ENCODE measurements at places on chromosomes 11 and 22. TPM values are rescaled to one million over a fixed set of nuclear protein-coding genes. Genes with fewer than 3 reads are reported as not detected.

Gene GAS2
- 2.3 TPM for total RNA-seq

Gene B3GAT1
- 0.45 TPM for total RNA-seq

DNA sequence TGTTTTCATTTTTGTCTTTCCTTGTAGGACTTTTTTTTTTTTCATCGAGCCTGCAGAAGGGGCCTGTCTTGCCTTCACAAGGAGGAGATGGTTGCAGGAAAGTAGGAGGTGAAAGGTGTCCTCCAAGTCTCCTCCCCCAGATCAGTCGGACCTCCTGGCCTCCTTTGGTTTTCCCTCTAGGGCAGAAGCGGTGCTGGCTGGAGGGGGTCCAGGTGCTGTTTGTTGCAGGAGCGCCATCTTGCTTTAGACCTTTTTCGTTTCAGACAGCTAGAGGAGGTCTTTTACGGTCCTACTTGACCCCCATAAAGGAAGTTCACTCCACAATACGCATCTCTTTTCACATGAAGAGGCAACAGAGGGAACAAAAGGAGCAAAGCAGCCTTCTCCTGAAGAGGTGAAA lies 66.0 kb downstream of the ZBTB16 start:
- no peak for DNase-seq

DNA sequence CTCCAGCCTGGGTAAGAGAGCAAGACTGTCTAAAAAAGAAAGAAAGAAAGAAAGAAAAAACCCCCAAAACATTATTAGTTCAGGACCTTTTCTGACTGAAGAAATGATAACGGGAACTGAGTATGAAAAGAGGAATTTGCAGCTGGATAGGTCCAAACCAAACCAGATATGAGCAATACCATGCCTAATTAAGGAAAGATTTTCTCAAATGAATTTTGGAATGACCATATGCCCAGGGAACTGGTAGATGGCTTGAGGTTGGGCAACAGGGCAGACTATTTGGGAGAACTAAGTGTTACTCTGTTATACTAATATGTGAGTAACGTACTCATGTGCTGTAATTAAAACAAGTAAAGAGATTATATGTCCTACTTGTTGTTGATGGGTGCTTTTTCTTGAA lies 186.1 kb downstream of the TMEM135 start:
- no peak for DNase-seq

Gene MLC1
- total RNA-seq: 0.10 TPM

DNA sequence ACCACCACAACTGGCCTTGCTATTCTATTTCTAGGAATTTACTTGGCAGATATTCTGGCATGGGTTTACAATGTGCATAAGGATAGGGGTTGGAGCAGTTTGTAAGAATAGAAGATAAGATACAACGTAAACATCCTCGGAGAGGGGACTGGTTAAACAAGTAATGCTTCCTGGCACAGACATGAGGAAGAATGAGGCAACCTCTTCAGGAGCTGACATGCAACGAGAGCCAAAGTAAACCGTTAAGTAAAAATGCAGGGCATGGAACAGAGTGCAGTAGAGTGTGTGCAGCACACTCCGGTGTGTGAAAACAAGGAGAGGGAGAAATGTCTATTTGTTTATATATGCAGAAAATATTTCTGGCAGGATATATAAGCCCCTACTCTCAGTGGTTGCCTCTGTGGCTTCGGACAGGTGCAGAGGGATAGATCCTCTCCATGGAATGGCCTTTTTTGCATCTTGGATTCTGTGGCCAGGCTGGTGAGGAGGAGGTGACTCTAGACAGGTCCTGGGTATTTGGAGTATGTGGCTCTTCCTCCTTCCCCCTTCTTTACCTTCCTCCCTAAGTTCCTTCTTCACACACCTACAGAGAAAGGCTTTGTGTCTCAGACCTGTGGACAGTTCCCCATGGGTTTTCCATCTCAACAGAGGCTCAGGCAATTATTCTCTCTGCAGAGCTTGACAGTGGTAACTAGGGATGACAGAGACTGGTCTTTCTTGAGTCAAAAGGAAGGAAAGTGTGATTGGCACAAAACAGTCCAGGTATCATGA lies 2.5 kb downstream of the RAB36 start:
- no peak for DNase-seq

All from HT1080 (cell line).